ENCODE measurements at places on chromosomes 1 and 21.

DNA sequence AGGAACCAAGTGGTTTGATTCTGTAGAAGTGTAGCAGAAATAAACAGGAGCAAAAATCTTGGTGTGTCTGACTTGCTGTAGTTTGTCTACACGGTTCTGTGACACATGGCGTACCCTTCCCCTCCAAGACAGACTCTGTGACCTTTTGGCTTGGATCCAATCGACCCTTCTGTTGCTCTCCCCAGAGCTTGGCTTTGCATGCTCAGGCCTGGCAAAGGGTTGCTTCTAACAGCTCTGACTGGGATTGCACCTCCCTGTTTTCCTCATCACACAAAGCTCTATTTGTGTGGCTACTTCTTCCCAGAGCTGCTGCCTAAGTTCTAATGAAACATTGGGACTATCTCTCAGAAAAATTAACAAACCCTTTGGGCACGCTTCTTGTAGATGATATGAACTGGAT, 24.0 kb downstream of the NGF start:
- no peak for DNase-seq

GRCh38 chr1:3610527-3611169, 660 bp downstream of the MEGF6 start:
- no peak for DNase-seq

DNA sequence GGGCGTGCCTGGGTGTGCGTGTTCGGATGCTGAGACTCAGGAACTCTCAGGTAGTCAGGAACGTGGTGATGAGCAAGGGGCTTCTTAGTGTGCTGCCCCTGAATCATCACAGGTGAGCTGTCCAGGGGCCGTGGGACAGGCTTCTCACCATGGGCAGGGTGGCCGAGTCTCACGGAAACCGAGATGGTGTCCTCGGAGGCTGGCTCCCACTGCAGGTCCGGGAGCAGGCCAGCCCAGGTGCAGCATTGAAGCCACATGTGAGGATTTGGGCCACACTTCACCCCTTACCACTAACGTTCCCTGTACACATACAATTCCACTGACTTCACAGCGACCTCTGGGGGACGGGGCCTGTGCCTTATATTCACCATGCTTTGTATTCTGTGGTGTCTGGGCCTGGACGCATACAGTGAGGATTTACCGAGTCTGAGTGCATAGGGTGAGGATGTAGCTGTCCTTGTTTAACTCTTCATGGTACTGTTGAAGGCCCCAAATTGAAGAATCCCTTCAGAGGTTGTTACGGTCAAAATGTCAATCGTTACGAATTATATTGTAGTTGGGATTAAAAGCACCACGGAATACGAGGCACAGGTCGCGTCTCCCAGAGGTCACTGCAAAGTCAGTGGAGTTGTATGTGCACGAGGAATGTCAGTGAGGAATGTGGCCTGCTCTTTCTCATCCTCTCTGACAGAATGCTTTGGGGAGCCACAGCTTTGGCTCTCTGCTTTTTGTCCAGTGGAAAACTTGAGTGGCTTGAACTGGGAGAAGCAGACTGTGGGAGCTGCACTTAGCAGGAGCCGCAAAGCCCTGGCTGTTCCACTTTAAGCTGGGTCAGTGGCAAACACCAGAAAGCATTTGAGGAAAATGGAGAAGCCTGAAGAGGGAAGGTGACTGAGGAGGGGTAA, 95.3 kb downstream of the MTR start:
- no peak for DNase-seq

DNA sequence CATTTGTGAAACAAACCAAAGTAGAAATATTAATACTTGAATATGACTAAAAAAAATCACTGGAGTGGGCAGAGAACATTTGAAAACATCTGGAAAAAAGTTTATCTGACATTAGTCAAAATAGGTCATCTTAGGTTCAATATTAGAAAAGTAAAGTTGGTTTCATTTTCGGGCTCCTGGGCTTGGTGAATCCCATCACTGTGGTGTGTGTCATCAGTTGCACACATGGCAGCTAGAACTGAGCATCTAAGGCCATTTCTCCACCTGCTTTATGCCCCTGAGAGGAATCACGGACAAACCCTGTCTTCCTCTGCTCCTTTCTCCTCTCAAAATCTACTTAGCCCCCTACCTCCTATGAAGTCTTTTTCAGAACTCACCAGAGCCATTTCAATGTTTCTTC, 5.4 kb downstream of the HSD11B1 start:
- no peak for DNase-seq

DNA sequence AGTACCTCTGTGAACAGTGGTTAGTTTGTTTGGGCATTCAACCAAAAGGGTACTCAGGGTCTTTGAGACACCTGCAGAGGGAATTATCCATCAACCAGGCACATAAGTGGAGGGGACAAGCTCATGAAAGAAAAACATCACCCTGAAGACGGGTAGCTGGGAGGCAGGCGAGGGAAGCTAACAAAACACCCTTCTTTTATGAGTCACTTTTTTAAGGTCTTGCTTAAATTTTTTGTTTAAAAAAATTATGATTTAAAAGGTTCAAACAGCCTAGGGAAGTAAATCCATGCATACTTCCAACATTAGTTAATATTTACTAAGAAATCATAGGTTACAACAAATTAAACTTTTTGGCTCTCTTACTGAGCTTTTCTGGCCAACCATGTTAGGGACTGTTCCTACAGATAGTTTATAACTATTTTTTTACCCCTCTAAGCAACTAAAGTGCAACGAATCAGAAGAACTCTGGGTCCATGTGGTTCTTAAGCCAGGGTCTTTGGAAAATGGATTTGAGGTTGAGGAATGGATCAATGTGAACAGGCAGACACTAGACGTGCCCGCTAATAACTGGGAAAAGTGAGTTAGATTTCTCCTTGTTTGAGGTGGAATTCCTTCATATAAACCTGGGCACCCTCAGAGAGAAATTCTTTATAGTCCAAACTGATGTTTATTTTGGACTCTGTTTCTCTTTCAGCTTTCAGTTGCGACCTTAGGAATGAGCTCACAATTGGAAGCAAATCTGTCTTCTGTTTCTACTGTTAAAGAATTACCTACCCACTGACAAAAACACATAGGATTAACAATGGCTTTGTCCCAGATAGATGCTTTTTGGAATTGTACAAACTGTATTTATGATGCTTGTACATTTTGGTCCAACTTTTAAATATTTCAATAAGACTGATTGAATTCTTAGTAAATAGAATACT, 123.0 kb downstream of the LYPLAL1 start:
- no peak for DNase-seq

DNA sequence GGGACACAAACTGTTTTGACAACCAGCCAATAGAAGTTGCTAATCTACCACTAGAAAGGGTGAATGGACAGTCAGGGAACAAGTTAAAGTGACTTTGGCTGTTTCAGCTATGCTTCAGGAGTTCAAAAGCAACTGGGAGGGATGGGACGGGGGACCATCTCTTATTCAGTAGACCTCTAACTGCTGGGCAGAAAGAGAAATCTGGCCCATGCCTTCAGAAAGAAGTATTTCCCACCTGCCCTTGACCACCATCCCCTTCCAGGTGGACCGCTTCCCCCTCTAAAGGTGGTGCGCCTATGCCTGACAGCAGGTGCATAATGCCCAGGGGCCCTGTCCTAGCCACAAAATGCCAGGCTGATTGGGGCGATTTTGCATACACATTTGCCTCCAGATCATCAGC, 5.2 kb downstream of the ITPKB start:
- no peak for DNase-seq

DNA sequence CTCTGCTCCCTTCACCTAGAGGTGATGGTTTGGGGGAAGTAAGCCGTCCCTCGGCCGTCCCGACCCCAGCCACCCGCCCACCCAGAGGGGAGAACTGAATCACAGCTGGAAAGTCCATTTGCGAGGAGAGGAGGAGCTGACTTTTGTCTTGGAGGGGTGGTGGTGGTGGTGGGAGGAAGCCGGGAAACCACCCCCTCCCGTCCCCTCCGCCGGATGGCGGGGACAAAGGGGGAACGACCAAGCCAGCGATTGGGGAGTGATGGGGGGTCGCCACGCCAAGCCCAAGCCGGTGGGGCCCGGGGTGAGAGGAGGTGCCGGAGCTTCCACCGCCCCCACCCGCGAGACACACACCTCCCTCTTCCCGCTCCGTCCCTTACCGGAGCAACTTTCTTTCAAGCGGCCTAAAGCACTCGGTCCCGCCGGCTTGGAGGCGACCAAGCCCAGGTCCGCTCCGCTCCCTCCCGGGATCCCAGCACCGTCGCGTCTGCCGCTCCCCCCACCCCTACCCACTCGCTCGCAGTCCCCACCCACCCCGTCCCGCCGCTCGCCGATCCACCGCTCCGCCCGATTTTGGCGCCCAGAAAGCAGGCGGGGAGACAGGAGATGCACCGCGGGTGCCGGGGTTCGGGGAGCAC, 540 bp downstream of the ARHGEF2 start:
- DNase-seq: no peak

Measured in activated T-helper 1 cell treated with anti-CD3 and anti-CD28 coated beads, Interleukin-2, amount 50 U/mL, for 16 hours (primary cell).